ENCODE measurements at places on chromosomes 12 and 14. TPM values are rescaled to one million over a fixed set of nuclear protein-coding genes. Genes with fewer than 3 reads are reported as not detected.
A peak's percentile ranks its signal among the peaks of the same experiment; 100 is the strongest.

- peak; percentile 20 for DNase-seq
These were observed 446.5 kb upstream of the MIS18BP1 start for GRCh38 chr14:45699471-45699870.

DNA sequence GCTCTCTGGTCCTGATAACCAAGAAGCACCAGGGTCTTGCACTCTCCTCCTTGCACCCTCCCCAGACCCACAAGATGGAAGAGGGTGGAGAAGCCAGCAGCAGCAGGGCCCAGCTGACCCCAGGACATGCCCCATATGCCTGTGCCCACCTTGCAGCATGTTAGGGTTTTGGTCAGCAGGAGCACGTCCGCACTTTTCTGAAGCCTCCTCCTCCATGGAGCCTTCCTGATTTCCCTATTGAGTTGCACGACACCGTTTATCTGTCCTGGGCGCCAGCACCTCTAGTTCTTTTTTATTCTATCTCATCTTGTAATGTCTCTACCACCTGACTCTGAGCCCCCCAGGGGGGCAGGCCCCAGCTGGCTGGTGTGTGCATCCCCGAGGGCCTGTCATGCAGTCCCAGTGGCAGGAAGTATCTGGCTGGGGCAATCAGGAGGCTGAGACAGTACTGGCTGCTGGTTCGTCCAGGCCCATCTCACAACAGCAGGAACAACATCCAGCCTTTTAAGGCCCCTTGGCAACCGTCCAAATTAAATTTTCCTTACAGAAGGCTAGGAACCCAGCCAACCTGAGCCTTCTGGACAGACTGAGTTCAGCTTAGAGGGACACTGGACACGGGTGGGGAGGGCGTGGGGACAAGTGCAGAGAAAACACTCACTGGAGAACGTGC lies 39.6 kb downstream of the CCDC85C start:
- DNase-seq: no peak

DNA sequence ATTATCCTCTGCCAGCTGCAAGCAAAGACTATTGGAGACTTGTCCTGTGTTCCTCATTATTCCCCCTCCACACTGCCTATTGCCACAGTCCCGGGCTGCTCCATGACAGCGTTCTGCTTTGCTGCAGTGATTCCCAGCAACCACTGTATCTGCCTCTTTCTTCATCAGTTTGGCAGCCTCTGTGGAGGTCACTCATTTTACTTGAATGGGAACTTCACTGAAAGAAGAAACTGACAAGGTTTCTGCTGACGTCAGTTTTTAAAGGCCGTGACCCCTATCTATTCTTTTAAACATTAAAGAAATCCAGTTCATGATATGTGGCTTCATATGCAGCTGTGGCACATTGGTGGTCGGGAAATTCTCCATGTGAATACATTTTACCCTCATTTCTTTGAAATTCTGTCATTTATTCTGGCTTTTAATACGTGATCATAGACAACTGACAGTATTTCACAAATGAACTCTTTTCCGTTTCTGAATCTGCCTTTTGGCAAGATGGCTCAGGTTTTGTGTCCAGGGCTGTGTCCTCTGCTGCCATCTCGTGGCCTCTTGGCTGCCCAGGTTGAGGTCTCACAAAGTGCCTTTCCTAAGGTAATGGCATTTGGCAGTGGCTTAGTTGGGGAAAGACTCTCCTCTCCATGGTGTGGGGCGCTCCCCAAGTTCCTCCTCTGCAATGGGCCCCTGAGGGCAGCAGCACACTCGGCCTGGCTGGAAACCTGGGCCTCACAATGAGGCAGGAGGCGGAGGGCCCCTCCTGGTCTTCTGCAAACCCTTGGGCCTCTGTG lies 5.8 kb downstream of the TMEM253 start:
- peak; percentile 74 for DNase-seq

- no peak for DNase-seq
These were observed 133.6 kb downstream of the ZFP36L1 start for GRCh38 chr14:68658943-68659931.

DNA sequence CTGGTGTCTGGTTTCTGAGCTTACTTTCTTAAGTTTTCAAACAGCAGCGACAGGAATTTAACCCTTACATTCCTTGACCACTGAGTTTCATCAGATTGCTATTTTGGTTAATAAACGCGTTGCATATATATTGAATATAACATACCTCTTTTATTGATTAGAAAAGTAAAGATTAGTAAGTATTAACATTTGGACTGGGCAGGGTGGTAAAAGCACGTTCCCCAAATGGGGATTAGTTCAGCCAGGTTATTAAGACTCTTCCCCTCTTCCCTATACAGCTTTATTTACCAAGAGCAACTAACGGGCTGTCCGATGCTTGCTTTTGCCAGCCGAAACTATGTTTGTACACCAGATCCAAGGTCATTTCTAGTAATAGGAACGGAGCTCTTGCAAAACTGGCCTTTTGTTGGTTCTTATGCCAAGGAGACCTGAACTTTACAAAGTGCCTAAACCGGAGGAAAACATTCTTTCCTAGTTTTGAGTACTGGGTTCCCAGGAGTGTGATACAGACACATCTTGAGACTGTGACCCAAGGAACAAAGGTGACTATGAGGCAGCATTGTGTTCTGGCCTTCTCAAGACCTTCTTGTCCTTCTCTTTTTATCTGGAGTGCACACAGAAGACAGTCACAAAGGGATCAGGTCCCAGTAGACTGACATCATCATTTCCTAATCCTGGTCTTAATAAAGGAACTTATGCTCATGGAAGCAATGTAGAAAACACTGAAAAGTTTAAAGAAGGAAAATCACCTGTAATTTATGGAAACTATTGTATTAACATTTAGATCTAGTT lies 2.6 kb downstream of the GLRX5 start:
- DNase-seq: no peak

- DNase-seq: no peak
These were observed at the start of gene TCL1A for GRCh38 chr14:95713596-95714371. Gene TCL1A, minus strand, starts transcription at chr14:95714125. Its CDS starts 59 bp downstream, at chr14:95714066.

DNA sequence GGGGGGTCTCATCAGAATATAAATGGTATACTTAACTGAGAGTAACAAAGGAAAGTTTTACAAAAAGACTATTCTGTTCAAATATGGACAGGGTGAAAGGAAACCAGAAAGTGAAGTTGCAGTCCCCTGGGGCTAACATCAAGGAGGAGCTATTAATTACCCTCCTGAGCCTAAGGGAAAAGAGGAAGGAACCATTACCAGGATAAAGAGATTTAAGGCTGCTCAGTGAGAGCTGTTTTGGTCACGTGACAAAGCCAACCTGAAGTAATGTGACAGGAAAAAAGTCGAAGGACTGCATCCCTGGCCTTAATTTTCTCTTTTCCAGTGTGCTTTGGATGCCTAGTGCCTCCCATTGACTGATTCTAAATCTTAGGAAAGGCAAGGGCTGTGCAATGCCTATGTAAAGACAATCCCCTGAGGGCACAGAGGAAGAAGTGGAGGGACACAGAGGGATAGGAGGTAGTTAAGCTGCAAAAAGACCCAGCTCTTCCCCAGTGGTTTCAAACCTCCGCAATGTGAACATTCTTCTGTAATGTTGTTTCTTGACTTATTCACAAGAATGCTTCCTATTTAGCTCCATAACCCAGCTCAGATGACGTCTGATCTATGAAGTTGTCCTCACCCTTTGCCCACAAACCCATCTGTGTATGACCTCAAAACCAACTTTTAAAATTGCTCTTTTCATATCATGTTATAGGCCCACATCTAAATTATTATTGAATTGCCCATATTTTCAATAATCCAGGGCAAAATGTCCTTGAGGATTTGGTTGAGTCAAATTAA lies 187.7 kb upstream of the DCN start:
- no peak for DNase-seq

DNA sequence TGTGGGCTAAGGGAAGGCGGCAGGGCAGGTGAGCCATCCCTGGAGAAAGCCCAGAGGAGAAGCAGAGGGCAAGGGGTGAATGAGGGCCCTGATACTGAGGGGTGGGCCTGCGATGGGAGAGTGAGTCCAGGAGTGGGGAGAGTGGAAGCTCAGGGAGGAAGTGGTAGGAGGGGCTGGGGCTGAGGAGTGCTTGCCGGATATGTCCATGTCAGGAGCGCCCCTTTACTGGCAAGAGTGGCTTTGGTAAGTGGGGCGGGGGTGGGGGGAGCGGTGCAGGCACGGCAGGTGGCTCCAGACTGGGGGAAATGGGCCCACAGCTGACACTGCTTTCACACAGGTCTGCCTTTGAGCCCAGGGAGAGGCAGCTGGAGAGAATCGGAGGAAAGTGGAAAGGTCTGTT lies 86.4 kb upstream of the GPR68 start:
- DNase-seq: no peak

- DNase-seq: no peak
These were observed 154.5 kb downstream of the EGLN3 start for GRCh38 chr14:33796356-33796755.

- no peak for DNase-seq
These were observed 130.3 kb upstream of the FUT8 start for GRCh38 chr14:65281991-65282895.

- no peak for DNase-seq
These were observed 4.8 kb downstream of the TNFAIP2 start for GRCh38 chr14:103127861-103128598.

- no peak for DNase-seq
These were observed 64.5 kb upstream of the ARHGAP5 start for GRCh38 chr14:32012571-32012970.

DNA sequence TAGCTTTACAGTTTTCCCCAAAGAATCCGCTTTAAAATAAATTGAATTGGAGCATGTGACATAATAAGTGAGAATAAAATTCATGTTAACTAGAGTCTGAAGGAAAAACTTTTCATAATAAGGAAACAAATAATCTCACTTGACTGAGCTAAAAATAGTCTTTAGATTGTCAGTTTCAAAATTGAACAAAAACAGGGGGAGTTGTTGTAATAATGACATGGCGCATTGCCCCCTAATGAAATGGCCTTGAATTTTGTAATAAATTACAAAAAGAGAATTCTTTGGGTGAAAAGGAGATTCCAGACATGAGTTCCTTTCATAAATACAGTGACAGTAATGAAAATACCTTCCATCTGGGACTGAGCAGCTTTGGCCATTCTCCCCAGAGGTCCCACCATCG lies 178.6 kb downstream of the EFCAB11 start:
- no peak for DNase-seq

DNA sequence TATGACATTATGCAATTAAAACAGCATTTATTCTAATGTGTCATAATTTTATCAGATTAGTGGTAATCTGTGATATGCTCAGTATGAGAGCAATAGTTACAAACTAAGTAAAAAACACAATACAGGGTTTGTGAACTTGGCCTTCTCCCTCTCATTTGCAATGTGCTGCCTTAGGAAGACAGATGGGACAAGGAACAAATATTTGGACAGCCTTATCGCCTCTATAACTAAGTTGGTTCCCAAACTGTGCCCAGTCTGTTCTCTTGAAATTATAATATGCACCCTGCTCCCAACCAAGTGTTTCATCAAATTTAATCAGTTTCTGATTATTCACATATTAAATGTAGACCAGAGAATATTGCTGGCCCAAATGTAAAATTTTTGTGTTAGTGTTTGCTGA lies 22.7 kb downstream of the MGST1 start:
- DNase-seq: no peak

DNA sequence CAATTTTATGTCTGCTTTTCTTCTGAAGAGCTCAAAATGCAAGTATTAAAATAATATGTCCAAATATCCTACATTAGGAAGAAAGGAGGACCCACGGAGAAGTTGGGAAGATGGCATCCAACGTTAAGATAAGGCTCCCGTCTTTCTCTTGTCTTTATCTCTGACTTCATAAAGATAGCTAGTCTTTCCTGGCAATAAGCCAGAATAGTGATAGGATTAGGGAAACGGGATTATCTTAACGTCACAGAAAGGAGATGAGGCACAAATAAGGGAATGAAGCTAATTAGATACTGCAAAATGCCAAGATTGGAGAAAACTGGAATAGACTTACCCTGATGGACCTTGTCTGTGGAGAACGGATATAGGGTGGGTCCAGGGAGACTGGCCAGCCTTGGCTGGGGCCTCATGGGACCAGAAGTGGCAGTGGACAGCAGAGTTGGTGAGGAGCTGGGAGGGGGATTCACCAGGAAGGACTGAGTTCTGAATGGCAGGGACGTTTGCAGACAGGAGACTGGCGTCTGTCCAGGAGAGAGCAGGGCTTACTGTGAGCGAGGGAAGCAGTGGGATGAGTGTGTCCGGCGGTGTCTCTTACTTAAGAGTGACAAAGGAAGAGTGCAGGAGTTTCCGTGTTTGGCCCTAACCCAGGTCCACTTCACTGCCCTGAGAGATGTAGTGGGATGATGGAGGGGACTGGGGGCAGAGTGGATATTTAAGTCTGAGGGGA lies 119.9 kb downstream of the CACNA1C start:
- no peak for DNase-seq

DNA sequence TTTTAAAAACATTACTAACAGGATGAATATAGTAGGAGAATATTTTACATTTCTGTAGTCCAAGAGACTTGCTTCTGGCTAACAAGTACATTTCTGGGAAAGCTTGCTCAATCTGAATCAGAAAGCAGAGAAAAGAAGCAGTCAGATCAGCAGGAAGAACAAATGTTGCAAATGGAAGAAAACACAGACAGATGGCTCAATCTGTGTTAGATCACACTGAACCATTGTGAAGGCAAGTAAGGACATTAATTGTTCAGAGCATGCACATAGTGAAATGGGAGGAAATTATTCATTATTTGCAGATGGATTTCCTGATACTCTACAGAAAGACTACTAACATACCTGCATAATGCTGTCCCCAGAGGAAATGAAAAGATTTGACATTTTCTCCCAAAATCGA lies 65.2 kb upstream of the CNOT2 start:
- peak; percentile 62 for DNase-seq

GRCh38 chr12:15530361-15530760 lies 208.1 kb downstream of the PTPRO start:
- DNase-seq: peak; percentile 18

- peak; percentile 53 for DNase-seq
These were observed 208.7 kb downstream of the KITLG start for GRCh38 chr12:88371416-88372183.

- DNase-seq: no peak
These were observed 226.8 kb upstream of the LHX5 start for GRCh38 chr12:113698510-113698858.

GRCh38 chr12:13817131-13817530 lies 164.3 kb downstream of the GRIN2B start:
- no peak for DNase-seq

Gene CD63
- 1,307 TPM for total RNA-seq

Gene RND1
- 4.5 TPM for total RNA-seq

Gene POTEM
- total RNA-seq: not detected

Gene RD3L
- not detected for total RNA-seq

Gene CDC42BPB
- total RNA-seq: 85.6 TPM

Gene ALKBH1
- total RNA-seq: 12.4 TPM

Gene SMCO2
- 1.8 TPM for total RNA-seq

Gene NEUROD4
- not detected for total RNA-seq

Gene BRMS1L
- 3.9 TPM for total RNA-seq

Data from bronchial epithelial cell (primary cell).